GM12891 (cell line): ENCODE measurements at places on chromosomes 7 and 10.

DNA sequence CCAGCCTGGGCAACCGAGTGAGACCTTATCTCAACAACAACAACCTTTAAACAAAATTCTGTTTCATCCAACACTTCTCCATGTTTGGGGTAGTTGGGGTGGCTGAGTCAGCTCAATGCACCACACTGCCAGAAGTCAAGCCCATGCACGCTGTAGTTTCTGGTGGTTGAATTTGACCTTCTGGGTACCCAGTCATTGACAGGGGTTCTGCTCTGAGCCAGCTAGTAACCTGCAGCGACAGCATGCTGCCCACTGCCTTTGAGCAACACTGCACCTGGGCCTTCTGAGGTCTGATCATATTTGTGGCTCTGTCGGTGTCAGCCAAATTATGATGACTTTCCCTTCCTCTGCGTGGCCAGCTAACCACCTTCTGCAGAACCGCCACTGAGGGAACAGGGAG is 84.6 kb upstream of the ZNF438 start:
- DNase-seq, result no peak

- no peak for DNase-seq
Observed at GRCh38 chr10:116880716-116881482, 31.6 kb downstream of the ENO4 start.

DNA sequence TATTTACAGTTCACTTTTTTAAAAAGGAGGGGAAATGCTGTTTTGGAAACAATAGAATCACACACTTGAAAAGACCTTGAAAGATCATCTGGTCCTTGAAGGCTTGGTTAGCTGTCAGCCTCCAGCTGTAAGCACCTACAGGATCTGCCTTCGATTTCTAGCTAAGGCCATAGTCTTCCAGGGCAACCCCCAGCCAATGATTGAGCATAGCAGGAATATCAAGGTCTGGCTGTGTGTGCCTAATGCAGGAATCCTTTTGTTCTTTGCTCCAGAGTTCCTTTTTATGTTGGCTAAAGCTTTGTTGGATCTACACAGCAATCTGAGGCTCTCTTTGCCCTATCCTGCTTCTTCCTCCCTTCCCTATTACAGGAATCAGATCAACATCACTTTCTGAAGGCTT is 5.2 kb upstream of the YAE1 start:
- DNase-seq, result no peak

- no peak for DNase-seq
Observed at GRCh38 chr10:112429147-112429546, 17.6 kb downstream of the ZDHHC6 start.

DNA sequence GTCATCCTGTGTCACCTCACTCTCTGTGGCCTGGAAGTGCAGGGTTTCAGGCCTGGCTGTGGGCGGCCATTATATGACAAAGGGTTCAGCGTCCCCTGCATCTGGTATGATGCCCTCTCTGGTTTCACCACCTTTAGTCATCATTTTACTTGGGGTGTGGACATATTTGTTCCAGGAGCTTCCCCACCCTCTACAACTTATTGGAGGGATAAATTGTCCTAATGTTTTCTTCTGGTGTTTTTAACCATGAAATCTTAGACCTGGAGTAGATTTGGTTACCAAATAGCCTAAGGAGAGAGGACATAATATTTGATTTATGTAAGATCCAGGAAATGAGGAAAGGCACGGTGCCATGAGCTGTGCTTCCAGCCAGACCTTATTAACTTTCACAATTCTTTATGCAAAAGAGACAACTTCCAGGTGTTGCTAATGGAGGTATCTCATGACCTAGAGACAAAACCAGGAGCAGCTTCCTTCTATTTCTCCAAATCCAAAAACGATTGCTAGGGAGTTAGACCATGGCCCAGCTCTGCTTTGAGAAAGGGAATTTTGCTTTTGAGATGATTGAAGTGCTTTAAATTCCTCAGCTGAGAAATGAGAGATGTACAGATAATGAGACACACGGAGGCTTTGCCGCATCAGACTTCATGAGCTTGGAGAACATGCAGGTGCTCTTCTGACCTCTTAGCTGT is 20.9 kb downstream of the WBP1L start:
- DNase-seq, result no peak

- DNase-seq, result no peak
Observed at GRCh38 chr10:116209781-116210180, 63.2 kb downstream of the GFRA1 start.

DNA sequence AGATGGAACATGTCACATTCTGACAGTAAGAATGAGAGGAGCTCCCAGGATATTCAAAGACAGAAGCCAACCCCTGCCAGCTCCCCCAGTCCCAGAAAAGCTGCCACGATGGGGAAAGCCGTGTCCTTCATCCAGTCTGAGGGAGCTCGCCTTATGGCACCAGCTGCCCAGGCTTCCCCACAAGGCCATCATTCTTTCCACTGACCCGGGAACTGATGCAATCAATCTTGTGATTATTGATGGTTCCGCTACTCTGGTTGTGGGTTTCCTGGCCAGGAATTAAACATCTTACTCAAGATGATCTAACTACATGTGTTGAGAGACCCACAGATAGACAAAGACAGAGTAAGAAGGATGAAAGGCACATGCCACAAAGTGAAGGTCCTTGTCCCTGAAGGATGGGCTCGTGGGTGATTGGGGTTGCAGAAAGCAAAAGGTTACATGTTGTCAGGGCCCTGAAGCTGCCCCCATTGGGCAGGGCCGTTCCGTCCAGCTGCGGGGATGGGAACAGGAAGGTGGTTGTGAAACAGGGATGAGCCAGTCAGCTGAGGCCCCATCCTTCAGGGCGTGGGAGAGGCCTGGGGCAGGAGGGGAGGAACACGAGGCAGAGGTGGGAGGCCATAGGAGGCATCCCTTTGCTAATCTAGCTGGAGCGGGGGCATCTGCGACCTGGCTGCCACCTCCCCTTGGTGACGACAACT is 127.6 kb downstream of the OAT start:
- DNase-seq, result no peak

GRCh38 chr10:53489335-53490182 is 717.0 kb upstream of the MBL2 start:
- no peak for DNase-seq

GRCh38 chr7:12152196-12152918 is 58.7 kb upstream of the TMEM106B start:
- no peak for DNase-seq

DNA sequence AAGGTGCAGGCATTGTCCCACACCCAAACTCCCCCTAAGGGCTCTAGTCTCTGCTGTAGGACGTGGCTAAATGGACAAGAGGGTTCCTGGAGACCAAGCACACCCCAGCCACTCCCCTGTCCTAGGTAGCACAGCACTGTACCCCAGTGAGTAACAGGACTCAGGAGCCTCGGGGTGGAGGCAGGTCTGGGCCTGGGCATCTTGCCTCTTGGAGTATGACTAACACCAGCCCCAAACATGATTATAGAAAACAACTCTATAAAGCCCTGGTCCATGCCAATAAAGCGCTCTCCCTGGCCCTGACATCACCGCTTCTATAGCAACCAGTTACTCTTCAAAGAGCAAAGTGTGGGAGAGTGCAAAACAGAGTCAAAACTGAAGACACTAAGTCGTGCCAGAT is 195.0 kb downstream of the CALN1 start:
- no peak for DNase-seq

DNA sequence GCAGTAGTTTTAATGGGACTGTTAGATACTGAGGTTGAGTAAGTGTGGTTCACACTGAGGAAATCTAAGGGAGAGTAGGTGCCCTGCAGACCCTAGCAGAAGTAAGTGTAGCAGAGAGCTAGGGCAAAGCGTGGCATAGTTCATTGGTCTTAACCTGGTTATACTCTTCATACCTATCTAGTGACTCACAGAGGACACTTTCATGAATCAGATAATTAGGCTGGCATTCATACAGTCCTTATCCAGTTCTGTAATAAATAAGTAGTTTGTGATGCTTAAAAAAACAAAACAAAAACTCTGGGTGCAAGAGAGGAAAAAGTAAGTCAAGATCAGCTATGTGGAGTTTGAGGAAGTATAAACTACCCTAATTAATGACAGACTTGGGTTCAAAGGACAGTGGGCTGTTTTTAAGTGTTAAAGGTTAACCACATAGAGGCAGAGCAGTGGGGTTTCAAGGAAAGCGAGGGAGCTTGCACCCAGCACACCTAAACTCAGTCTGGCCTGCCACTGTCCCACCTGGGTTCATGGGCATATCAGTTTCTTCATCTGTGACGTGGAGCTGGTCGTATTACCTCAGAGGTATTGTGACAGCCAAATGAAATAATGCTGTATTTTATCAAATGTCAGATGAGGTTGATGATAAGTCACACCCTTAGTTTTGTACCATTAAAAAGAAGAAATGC is 27.1 kb downstream of the LMTK2 start:
- DNase-seq, result no peak
